Left ventricle myocardium superior (tissue), 1 donor: ENCODE measurements at places on chromosomes 16 and 17. TPM values are rescaled to one million over a fixed set of nuclear protein-coding genes. Genes with fewer than 3 reads are reported as not detected.

GRCh38 chr17:12048843-12049473 is 28.3 kb downstream of the MAP2K4 start:
- DNase-seq: no peak

GRCh38 chr17:10061111-10061845 is 137.1 kb downstream of the GAS7 start:
- DNase-seq: peak; percentile 60

DNA sequence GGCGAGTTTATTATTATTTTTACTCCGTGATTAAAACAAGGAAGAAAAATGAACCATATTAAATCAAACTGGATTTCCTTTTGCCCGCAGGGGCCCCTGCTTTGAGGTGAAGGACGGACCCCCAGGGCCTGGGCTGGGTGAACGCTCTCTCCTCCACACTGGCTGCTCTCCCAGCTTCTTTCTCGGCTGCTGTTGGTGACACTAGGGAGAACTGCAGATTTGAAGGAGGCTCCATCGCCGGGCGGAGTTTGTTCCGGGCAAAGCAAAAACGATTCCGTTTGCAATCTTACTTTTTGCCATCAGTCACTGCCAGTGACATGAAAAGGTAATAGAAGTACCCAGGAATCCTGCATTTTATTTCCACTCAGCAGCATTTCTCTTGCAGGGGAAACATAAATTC is 221.6 kb upstream of the SDK2 start:
- DNase-seq: no peak

DNA sequence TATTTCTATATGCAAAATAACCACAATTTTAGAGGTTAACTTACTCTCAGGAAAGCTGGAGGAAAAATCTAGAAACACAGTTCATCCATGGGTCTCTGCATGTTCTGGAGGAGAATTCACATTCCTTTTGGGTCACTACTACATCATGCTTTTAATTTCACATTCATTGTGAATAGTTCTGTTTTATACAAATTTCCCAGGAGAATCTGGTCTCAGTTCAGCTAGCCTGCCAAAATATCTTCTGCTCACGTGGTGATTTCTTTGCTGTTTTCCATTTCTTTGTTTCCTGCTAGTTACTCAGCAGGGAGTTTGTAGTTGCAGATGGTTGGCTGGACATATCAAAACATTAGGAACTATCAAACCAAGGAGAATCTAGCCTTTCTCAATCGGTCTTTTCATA is at the start of gene ABCA9:
TSS of gene ABCA9 (minus strand) at position 106 of the 400 bp plus-strand sequence. CDS start 9,801 bp downstream, outside the sequence.
- no peak for DNase-seq

DNA sequence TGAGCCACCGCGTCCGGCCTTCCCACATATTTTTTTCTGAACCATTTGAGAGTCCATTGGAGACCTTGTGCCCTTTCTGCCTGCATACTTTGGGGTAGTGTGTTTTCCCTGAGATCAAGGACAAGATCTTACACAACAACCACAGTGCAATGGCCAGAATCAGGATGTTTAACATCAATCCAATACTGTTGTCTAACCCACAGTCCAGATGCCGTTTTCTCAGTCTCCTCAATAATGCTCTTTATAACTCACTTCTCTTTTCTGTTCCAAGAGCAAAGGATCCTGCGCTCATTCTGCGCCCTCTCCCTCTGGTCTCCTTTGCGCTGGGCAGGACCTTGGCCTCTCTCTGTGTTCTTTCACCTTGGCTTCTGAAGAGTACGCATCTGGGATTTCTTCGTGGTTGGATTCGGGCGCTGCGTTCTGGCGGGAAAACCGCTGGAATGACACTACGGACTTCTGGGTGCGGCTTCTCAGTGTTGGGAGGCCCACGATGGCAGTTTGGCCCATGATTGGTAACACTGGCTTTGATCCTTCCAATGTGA is 16.6 kb downstream of the CBX4 start:
- no peak for DNase-seq

- DNase-seq: peak; percentile 29
Observed at GRCh38 chr17:62807812-62808575, at the start of gene MARCHF10. Gene MARCHF10, minus strand, starts transcription at chr17:62808314. Its CDS starts 6,579 bp downstream, at chr17:62801735.

DNA sequence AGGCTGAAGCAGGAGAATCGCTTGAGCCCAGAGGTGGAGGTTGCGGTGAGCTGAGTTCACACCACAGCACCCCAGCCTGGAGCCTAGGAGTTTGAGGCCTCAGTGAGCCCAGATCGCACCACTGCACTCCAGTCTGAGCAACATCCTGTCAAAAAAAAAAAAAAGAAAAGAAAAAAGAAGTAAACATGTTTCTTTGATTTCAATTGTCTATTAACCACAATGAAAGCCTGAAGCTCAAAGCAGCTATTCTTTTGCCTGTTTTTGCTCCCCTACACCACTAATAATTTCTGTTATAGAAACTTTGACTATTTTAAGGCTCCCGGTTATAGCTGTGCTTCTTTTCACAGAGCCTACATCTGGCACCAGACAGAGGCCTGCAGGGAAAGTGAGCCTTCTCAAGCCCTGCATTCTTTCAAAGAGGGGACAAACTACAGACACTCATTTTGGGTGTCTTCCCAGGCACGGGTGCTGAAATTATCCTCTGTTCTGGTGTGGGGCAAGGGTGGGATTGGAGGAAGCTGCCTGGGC is 14.2 kb upstream of the SLC52A1 start:
- no peak for DNase-seq

GRCh38 chr16:1779234-1779701 is 3.1 kb downstream of the SPSB3 start:
- peak; percentile 26 for DNase-seq

DNA sequence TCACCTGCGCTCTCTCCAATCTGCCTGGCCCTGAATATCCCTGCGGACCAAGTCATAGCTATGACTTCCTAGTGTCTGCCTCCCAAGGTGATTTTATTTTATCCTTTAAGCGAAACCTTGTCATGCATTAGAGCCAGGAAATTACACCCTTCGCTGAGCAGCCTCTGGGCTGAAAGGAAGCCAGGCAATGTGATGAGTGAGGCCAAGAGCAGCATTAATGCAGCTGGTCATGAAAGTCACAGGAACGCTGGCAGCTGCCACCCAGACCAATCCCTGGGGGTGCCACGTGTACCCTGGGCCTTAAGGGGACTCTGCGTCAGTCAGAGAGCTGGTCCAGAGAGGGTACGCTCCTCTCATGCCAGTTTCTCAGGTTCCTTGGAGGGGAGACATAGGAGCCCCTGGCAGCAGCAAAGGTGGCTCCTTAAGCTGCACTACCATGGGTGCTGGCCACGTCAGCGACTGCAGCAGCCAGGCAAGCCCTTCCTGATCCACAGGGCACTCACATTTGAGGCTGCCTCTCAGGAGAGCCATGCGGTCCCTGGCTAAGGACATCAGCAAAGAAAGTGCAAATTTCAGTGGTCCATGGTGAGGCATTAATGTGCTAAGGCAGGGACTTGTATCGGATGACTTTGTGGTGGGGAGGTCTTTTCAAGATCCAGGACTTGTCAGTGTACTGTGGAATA is 42.7 kb upstream of the WSCD1 start:
- no peak for DNase-seq

The RAC3 gene
- total RNA-seq: 1.8 TPM

The SMTNL2 gene
- 47.4 TPM for total RNA-seq

The AIPL1 gene
- total RNA-seq: not detected
